ENCODE measurements at places on chromosomes 7 and 10.

GRCh38 chr7:69177461-69177861 lies 420.8 kb upstream of the AUTS2 start:
- H3K27ac ChIP-seq: no peak overlapping the region
- DNase-seq: no peak
- peaks cover 8% of the 10 kb centered on the region for H3K27me3 ChIP-seq
- H3K4me3 ChIP-seq: no peak overlapping the region

- H3K36me3 ChIP-seq: peaks cover 7% of the 10 kb centered on the region
- peaks cover 21% of the 10 kb centered on the region for H3K27me3 ChIP-seq
- H3K4me3 ChIP-seq: no peak overlapping the region
- H3K27ac ChIP-seq: no peak overlapping the region
- DNase-seq: no peak
These were observed 5.7 kb upstream of the GSTK1 start for GRCh38 chr7:143257501-143257900.

DNA sequence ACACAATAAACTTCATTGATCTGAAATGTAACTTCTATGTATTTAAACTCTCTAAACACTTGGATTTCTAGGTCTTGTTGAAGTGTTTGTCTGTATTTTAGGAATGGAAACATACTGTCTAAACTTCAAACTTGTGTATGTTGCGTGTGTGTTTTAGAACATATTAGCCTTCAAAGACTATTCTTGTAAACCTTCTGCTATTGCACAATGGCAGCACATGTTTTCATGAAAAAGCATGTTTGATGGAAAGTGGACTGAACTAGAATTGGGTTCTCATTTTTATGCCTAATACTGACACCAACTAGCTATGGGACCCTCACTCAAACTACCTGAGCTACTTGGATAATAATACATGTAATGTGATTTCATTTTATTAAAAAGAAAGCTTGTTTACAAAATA lies 592.6 kb downstream of the IPMK start:
- no peaks in the 10 kb centered on the region for H3K4me1 ChIP-seq
- H3K27me3 ChIP-seq: no peaks in the 10 kb centered on the region
- H3K36me3 ChIP-seq: no peaks in the 10 kb centered on the region
- H3K27ac ChIP-seq: no peak overlapping the region
- DNase-seq: no peak
- H3K4me3 ChIP-seq: no peak overlapping the region

GRCh38 chr7:137454767-137455166 lies 111.2 kb upstream of the PTN start:
- H3K4me1 ChIP-seq: no peaks in the 10 kb centered on the region
- no peak overlapping the region for H3K4me3 ChIP-seq
- no peaks in the 10 kb centered on the region for H3K27me3 ChIP-seq
- H3K36me3 ChIP-seq: no peaks in the 10 kb centered on the region
- DNase-seq: no peak

GRCh38 chr10:110274072-110274627 lies 30.6 kb downstream of the SMNDC1 start:
- DNase-seq: no peak
- peak overlapping the region; percentile 57 for H3K27ac ChIP-seq
- H3K4me3 ChIP-seq: no peak overlapping the region
- H3K36me3 ChIP-seq: no peaks in the 10 kb centered on the region
- H3K4me1 ChIP-seq: peaks cover 41% of the 10 kb centered on the region

- no peaks in the 10 kb centered on the region for H3K4me1 ChIP-seq
- no peak overlapping the region for H3K4me3 ChIP-seq
- no peaks in the 10 kb centered on the region for H3K36me3 ChIP-seq
- peaks cover 14% of the 10 kb centered on the region for H3K27me3 ChIP-seq
These were observed 169.9 kb downstream of the RNF133 start for GRCh38 chr7:122528879-122529481.

DNA sequence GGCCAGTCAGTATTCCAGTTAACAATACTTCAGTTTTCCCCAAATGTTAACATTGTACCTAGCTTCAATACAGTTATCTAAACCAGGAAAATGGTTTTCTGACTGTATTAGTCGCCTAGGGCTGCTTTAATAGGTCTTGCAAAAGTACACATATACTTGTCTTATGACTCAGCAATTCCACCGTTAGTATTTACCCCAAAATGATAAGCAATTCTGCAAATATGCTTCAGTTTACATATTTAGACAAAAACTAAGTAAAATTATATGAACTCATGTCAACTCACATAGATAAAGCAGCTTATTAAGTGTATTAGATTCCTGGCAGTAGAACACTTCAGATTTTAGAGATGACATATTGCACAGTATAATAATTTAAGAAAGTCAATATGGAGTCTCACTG lies 363.3 kb downstream of the ARL4A start:
- H3K4me3 ChIP-seq: no peak overlapping the region
- H3K27me3 ChIP-seq: no peaks in the 10 kb centered on the region
- no peaks in the 10 kb centered on the region for H3K36me3 ChIP-seq

GRCh38 chr10:45440511-45441062 lies 66.6 kb downstream of the ALOX5 start:
- H3K27ac ChIP-seq: no peak overlapping the region
- peaks cover 4% of the 10 kb centered on the region for H3K27me3 ChIP-seq
- H3K36me3 ChIP-seq: no peaks in the 10 kb centered on the region
- H3K4me1 ChIP-seq: peaks cover 8% of the 10 kb centered on the region
- no peak for DNase-seq

DNA sequence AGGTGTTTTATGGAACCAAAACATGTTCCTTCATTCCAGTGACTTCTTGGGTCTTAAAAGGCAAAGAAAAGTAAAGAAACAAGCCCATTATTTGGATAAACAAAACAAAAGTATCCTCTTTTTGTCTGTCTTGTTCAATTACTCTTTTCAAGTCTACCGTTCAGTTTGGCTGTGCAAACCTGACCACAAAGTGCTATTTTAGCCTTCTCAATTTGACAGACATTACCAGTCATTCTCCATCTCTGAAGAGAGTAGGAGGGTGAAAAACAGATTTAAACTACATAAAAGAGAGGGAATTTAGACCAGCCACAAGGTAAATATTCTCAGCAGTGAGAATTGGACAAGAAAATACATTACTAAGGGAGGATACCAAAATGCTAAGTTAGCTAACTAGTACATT lies 145.2 kb downstream of the GRM3 start:
- no peaks in the 10 kb centered on the region for H3K36me3 ChIP-seq
- H3K4me3 ChIP-seq: no peak overlapping the region
- no peak for DNase-seq
- no peak overlapping the region for H3K27ac ChIP-seq
- H3K4me1 ChIP-seq: no peaks in the 10 kb centered on the region
- H3K27me3 ChIP-seq: no peaks in the 10 kb centered on the region

DNA sequence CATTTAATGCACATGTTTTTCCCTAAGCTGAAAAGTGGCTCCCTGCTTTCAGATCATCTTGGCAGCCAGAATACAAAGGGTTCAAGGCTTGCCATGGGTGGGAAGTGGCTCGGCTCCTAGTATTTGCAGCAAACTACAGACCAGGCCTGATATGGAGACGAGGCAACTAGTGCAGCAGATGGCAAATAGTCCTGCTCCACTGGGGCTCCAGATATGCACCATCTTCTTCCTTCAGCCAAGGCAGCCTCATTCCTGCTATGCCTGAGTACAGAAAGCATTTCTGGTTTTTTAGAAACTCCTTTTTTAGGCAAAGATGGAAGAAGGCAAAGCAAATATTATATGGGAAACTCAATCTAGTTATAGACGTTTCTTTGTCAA lies 23.9 kb downstream of the LRRC4 start:
- peaks cover 4% of the 10 kb centered on the region for H3K27me3 ChIP-seq
- H3K36me3 ChIP-seq: no peaks in the 10 kb centered on the region
- H3K4me1 ChIP-seq: peaks cover 30% of the 10 kb centered on the region
- no peak overlapping the region for H3K4me3 ChIP-seq

DNA sequence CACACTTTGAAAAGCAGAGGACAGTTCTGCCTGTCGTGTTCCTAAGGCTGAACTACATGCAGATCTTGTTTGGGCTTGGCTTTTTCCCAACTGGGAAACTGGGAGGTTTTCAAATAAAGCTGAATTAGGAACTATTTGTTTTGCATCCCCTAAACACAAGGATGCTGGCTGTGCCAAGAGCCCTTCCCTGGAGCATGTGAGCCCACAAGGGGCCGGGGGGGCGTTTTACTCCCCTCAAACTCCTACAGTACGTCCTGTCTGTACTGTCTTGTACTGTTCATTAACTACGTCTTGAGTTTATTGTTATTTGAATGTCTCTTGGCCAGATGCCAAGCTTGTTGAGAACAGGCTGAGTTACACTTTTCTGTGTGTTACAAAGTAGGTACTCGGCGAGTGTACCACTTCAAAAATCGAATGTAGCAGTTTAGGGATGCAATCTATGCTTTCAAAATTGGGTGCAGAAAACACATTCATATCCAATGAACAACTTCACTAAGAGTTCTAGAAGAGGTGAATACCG lies 94.9 kb downstream of the GFRA1 start:
- peaks cover 27% of the 10 kb centered on the region for H3K27me3 ChIP-seq
- no peaks in the 10 kb centered on the region for H3K4me1 ChIP-seq
- no peak overlapping the region for H3K4me3 ChIP-seq
- no peaks in the 10 kb centered on the region for H3K36me3 ChIP-seq

DNA sequence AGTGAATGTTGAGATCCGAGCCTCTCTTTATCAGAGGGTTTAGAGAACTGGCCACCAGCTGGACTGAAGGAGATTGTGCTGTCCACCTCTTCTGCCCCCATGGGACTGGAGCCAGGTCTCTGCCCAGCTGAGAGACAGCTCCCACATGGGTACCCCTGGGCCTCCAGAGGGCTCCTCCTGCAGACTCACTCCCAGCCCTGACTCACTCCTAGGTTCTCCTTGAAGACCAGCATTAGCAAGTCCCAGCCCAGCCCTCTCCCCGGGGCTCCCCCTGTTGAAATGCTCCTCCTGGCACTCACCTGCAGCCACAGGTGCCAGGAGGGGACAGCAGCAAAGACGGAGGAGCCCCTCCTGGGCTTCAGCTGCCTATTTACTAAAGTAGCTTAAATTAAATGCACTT lies 126.9 kb downstream of the CXCL12 start:
- no peak for DNase-seq
- H3K27ac ChIP-seq: no peak overlapping the region
- no peaks in the 10 kb centered on the region for H3K36me3 ChIP-seq
- H3K4me3 ChIP-seq: no peak overlapping the region

- peak overlapping the region; percentile 32 for H3K4me3 ChIP-seq
- H3K36me3 ChIP-seq: peaks cover 5% of the 10 kb centered on the region
- H3K27ac ChIP-seq: peak overlapping the region; percentile 89
- DNase-seq: no peak
- peaks cover 4% of the 10 kb centered on the region for H3K27me3 ChIP-seq
These were observed 173.4 kb upstream of the BMPER start for GRCh38 chr7:33731912-33732311.

GRCh38 chr10:104026762-104027161 lies 58.9 kb downstream of the COL17A1 start:
- DNase-seq: no peak
- H3K4me3 ChIP-seq: no peak overlapping the region
- no peak overlapping the region for H3K27ac ChIP-seq
- peaks cover 18% of the 10 kb centered on the region for H3K4me1 ChIP-seq

DNA sequence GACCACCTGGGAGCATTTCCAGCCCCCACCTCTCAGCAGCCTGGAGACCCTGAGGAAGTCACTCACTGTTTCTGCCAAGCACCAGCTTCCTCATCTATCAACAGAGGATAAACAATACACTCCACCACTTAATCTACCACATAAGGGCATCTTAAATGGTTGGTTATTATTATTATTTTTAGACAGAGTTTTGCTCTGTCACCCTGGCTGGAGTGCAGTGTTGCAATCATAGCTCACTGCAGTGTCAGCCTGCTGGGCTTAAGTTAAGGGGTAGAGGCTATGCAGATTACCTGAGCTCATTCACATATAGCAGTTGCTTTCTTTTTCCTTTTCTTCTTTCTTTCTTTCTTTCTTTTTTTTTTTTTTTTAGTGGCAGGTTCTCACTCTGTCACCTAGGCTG lies 59.5 kb upstream of the ELN start:
- peaks cover under 1% of the 10 kb centered on the region for H3K36me3 ChIP-seq
- H3K4me3 ChIP-seq: no peak overlapping the region
- peaks cover 6% of the 10 kb centered on the region for H3K4me1 ChIP-seq
- DNase-seq: no peak

DNA sequence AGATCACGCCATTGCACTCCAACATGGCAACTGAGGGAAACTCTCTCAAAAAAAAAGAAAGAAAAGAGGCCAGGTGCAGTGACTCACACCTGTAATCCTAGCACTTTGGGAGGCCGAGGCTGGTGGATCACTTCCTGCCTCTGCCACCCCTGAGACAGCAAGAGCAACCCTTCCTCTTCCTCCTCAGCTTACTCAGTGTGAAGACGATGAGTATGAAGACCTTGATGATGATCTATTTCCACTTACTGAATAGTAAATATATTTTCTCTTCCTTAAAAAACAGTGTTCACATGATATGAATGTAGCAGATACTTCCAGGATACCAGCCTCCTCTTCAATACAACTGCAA lies 2.1 kb upstream of the ZKSCAN1 start:
- DNase-seq: no peak
- peaks cover 30% of the 10 kb centered on the region for H3K27me3 ChIP-seq
- H3K27ac ChIP-seq: no peak overlapping the region
- H3K4me1 ChIP-seq: peaks cover 19% of the 10 kb centered on the region
- H3K36me3 ChIP-seq: peaks cover 7% of the 10 kb centered on the region

- no peak overlapping the region for H3K27ac ChIP-seq
- no peak for DNase-seq
- peaks cover 37% of the 10 kb centered on the region for H3K36me3 ChIP-seq
- no peaks in the 10 kb centered on the region for H3K27me3 ChIP-seq
- H3K4me3 ChIP-seq: no peak overlapping the region
These were observed 13.1 kb downstream of the PLEKHA1 start for GRCh38 chr10:122387572-122387971.

DNA sequence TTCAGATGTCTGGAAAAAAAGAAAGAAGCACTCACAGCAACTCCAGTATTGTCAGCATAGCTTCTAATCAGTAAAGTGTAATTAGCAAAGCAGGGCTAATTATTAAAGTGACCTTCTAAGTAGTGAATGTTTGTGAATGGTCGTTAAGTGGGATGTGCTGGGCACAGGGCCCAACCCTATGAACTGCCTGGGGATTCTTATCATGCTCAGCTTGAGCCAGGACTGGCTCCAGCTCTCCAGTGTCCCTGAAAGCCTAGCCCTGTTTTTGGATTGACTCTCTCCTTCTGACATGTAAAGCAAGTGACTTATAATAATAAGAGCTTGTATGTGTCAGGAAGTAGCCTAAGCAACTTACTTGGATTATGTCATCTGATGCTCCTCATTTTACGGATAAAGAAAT lies 9.5 kb upstream of the TBX20 start:
- DNase-seq: no peak
- peaks cover 4% of the 10 kb centered on the region for H3K4me1 ChIP-seq
- H3K27ac ChIP-seq: no peak overlapping the region
- peaks cover 84% of the 10 kb centered on the region for H3K27me3 ChIP-seq
- H3K4me3 ChIP-seq: no peak overlapping the region

All from nephron progenitor cell (in vitro differentiated cells).